ENCODE measurements at places on chromosomes 13 and 19.

DNA sequence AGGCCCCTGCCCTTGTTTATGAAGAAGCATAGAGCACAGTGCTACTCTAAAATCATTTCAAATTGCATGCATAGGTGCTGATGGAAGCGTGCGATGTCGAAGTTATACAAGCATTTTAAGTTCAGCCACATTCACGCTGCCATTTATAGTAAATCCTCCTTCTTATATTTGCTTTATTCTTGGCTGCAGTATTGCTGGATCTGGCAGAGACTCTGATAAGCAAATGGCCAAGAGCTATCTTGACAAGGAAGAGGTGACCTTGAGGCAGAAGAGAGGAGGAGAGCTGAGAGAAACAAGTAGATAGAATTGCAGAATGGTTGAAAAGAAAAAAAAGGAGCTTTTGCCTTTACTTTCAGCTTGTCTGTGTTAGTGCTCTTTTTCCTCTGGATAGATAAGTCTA lies 18.9 kb upstream of the MYO16 start:
- no peak for DNase-seq

- DNase-seq = peak; percentile 37
Measured at GRCh38 chr13:27975564-27976361, 6.6 kb upstream of the CDX2 start.

DNA sequence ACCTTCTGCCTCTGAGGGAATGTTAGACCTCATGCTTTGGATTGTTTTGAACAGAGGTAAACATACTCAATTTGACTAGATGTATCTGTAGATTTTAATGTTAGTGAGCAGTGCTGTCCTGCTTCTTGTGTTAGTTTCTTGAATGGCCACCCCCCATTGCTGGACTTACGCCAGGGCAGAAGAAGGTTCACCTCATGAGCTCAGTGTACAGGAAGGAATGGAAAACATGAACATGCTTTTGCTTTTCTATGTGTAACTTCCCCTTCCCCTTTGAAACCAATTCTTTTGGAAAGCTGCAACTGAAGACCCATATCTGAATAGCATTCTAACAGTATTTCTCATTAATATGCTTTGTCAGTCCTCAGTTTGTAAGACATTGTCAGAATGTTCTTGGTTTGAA lies 32.3 kb downstream of the WASF3 start:
- no peak for DNase-seq

DNA sequence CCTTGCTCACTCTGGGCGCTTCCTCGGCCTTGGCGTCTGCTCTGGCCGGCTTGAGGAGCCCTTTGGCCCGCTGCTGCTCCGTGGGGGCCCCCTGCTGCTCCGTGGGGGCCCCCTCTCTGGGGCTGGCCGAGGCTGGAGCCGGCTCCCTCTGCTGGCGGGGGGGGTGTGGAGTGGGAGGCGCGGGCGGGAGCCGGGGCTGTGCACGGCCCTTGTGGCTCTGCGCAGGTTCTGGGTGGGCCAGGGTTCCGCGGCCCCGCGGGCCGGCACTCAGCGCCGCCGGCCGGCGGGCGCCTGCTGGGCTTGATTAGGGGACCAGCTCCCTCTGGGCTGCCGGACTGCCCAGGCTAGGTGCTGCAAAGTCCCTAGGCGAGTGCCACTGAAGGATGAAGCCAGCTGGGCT lies 436.2 kb downstream of the SLITRK6 start:
- DNase-seq = no peak

DNA sequence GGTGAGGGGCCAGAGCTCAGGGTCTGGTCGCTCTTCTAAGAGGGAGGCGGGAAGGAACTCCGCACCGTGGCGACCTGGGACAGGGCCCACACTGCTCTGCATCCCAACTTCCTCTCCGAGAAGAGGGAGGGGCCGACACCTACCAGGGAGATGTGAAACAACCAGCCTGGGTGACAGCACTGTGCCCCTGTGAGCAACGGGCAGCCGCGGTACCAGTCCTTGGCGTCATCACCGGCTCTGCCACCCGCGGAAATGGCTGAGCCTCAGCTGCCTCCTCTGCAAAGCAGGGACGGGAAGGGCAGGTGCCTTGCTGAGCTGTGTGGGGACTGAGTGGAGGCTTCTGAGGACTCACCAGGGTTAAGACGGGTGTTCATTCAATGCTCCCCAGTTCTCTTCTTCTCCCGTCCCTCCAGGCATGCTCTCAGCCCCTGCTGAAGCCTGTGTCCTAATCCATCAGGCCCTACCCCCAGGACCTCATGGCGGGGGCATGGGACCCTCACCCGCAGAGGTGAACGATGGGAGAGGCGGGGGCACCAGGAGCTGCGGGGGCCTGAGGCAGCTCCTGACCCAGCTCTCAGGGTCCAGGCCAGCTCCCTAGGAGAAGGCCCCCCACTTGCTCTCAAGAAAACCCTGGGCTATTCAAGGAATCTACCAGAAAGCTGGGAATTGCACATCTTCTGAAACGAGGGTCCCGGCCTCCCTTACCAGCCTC lies 9.3 kb downstream of the ZNF787 start:
- DNase-seq = peak; percentile 49

DNA sequence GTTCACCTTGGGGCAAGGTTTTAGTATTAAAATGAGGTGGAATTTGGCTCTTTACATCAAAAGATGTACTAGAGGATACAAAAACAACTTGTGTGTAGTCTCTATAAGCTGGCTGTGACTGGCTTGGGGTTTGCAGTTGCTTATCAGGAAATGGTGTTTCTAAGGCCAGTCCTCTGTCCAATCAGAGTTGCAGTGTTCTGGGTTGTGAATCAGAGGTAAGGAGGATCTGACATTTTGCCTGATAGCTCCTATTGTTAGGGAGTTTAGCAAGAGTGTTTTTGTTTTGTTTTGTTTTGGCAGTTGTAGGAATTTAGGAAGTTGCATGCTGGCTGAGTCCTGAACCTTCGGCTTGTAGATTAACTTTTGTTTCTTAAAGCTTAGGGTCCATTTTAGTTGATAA lies 20.1 kb upstream of the ESD start:
- DNase-seq = no peak

- peak; percentile 43 for DNase-seq
Measured at GRCh38 chr13:98798849-98799645, 46.6 kb upstream of the SLC15A1 start.

DNA sequence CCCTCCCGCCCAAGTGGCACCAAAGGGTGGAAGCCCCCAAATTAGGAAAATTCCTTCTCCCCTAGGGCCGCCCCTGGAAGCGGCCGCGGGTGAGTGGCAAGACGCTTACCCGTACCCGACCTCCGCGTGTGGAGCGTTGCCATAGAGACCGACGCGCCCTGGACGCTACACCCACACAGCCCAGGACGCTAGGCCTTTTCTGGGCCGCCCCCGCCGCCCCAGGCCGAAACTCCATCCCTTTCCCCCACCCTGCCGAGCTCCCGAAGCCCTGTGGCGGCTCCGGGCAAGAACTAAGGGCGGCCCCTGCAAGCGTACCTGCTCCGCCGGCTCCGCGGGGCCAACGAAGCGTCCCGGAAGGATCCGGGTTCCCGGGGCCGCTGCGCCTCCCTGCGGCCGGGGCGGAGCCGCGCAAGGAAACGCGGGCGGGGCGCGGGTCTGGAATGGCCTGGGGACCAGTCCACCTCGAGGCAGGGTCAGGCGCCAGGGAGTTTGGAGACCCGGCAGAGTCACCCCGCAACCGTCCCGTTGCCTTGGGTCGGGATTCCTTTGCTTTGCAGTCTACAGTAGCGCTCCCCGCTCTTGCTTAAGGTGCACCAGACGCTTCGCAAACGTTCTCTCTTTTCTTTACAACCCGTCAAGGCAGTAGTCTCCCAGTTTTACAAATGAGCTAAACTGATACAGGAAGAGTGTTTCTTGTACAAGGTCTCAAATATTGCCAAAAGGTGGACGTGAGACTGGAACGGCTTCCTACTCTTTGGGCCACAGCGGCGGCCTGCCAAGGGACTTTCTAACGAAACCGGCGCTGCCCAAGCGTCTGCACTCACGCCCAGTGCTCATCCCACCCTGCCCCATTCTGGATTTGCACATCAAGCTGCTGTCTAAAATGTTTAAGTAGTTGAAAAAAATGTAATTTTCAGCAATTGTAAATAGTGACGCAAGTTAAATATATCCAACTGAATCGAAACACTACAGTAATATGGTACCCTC lies at the start of gene NEK5:
Gene NEK5, minus strand, starts transcription at position 360 of the 987 bp plus-strand sequence. CDS start 1,591 bp downstream, outside the sequence.
- peak; percentile 88 for DNase-seq

- DNase-seq = peak; percentile 28
Measured at GRCh38 chr13:28568286-28568685, 73.4 kb upstream of the FLT1 start.

DNA sequence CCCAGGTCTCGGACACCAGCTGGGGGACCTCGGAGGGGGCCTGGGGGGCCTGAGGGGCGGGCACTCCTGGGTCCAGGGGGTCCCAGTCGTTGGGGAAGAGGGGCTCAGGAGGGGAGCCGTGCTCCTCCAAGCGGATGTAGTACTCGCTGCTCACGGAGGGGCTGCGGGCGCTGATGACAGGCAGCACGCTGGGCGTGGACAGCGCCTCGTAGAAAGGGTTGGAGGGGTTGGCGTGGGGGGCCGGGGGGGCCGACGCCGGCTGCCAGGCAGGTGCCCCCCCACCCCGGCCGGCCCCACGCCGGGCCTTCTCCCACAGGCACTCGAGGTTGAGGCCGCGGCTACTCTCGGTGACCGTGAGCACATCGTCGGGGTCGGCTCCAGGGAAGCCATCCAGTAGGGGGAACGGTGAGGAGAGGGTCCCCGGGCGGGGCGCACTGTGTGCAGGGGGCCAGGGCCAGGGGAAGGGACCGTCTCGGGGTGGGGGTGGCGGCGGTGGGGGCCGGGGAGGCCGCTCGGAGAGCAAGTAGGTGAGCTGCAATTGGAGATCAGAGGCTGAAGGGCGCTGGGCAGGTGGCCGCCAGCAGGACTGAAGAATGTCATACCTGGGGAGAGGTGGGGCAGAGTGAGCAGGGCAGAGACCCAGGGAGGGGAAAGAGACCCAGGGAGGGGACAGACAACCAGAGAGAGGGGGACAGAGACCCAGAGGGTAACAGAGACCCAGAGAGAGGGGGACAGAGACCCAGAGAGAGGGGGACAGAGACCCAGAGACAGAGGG lies 12.1 kb downstream of the LMTK3 start:
- DNase-seq = no peak

DNA sequence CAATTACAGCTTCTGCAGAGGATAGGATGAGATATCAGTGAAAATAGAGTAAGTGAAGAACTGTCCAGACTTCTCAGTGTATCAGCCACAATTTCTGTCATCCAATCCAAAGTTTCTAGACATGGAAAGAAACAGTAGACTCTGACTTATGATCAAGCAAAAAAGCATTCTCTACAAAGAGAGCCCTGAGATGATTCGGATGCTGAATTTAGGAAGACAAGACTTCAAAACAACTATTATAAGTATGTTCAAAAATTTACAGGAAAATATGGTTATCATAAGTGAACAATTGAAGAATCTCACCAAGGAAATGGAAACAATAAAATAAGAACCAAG lies 238.2 kb upstream of the IRS2 start:
- DNase-seq = no peak

- DNase-seq = no peak
Measured at GRCh38 chr13:77456271-77456670, 79.2 kb upstream of the SCEL start.

- no peak for DNase-seq
Measured at GRCh38 chr19:52142001-52142595, 2.4 kb upstream of the ZNF616 start.

DNA sequence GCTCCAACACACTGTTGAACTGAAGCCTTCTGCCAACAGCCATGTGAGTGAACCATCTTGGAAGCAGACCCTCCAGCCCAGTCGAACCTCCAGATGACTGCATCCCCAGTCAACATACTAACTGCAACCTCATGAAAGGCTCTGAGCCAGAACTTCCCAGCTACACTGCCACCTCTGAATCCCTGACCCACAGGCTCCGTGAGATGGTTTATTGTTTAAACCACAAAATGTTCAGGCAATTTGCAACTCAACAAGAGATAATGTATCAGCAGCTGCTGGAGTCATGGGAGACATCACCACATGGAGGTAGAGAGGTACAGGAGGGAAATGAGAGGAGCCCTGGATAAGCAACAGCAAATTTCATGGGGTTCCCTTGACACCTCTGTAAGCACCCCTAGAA lies 266.4 kb upstream of the NBEA start:
- DNase-seq = no peak

- DNase-seq = peak; percentile 92
Measured at GRCh38 chr19:53254411-53255341, at the start of gene ZNF677. TSS of gene ZNF677 (minus strand) at chr19:53254873. CDS start at chr19:53251550, 3,323 bp downstream.

DNA sequence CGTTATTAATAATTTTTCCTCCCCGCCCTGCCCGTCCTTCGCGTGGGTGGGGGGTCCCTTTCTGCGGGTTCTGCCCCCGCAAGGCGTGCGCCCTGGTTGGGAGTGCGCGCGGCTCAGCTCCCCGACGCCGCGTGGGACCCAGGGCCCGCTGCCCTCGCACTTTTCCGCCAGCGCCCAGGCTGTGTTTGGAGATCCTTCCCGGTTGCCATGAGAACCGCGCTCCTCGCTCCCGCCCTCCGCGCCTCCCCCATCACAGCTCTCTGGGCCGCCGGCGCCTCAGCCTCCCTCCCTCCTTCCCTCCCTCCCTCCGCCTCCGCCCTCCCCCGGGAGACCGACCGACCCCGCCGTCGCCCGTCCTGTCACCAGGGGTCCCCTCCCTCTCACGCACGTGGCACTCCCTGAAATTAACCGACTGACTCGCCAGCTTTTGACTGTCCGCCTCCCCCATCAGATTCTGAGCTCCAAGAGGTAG lies 2.4 kb upstream of the SSBP4 start:
- DNase-seq = peak; percentile 96

- no peak for DNase-seq
Measured at GRCh38 chr19:19217099-19217498, 5.3 kb downstream of the NCAN start.

DNA sequence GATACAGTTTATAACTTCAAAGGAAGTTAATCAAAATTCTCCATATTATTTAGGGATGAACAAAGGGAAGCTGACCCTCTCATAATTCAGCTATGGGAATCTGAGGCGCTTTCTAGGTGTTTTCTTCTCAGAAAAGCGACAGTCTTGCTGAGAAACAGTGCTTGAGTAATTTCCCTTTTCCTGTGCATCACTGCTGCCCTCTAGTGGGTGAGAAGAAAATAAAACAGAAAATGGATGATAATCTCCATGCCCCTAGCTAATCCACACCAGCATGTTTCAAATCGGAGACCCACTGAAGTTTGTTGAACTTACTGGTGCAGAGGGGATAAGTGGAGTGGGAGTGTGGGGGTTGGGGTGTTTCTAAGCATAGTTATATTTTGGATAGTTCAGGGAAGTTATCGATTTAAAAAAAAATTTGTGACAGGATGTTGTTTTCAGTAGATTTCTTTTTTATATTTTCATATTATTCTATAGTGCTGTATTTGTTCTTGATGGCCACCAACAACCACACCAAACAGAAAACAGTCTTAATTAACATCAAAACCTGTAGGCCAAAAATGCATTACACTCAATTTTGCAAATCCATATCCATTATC lies 21.4 kb downstream of the LCP1 start:
- peak; percentile 84 for DNase-seq

DNA sequence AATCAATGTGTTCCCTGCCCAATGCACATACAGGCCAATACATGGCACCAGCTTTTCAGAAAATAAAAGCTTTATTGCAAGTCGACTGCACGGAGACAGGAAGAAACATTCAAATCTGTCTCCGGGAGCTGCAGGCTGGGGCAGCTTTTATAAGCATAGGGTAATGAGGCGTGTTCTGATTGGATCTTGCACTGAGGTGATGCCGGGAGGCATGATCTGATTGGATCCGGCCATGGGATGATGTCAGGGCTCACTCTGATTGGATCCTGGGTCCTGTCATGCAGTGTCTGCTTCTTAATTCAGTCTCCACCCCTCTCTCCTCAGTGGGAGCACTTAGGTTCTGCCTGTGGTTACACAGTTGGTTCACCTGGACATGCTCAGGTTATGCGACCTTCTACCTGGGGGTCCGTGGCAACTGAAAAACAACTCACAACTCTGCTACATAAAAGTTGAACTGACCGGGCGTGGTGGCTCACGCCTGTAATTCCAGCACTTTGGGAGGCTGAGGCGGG lies 11.8 kb upstream of the FBN3 start:
- peak; percentile 68 for DNase-seq
